ENCODE measurements at places on chromosomes 1 and 21.

GRCh38 chr1:109913360-109913879, 2.8 kb downstream of the CSF1 start:
- DNase-seq, result no peak

GRCh38 chr1:234069760-234070159, 165.3 kb downstream of the SLC35F3 start:
- DNase-seq, result no peak

GRCh38 chr1:71093938-71094337, 13.1 kb upstream of the ZRANB2 start:
- peak; percentile 14 for DNase-seq

GRCh38 chr1:26419494-26419893, 8.9 kb downstream of the LIN28A start:
- DNase-seq, result no peak

DNA sequence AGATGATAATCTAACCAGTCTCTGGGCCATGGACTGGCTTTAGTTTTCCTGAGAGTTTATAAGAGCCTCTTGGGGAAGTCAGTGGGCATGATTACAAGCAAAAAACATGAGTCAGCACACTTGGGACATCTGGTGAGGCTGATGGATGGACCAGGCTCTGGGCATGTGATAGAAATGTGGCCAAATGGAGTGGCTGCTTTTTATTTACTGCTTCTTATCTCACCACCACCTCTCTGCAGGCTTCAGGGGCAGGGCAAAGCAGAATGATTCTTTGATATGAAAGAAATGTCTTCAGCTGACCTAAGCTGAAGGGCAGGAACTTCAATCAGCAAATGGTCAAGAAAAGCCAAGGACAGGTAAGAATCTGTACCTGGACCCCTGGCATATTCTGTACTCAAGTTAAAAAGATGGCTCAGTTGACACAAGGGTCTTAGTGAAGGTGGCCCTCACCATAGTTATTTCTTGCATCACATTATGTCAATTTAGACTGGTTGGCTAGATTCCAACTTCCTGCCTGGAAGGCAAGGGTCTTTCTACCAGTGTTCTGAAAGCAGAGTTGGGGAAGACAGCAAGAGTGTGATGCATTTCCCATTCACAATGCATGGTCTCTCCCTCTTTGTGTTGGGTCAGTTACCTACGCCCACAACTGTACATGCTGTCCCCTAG, 162.8 kb downstream of the FASLG start:
- DNase-seq, result no peak

DNA sequence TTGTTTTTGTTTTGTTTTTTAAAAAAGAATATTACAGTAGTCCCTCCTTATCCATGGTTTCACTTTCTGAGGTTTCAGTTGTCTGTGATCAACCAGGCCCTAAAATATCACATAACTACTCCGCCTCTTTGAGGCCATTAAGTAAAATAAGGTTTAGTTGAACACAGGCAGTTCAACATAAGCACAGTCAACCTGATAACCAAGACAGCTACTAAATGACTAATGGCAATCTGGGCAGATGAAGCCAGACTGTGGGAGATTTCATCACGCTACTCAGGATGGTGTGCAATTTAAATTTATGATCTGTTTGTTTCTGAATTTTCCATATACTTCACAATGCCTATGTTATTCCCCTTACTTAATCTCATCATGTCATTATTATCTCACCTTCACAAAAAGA, 30.1 kb downstream of the LDLRAD1 start:
- DNase-seq, result no peak

DNA sequence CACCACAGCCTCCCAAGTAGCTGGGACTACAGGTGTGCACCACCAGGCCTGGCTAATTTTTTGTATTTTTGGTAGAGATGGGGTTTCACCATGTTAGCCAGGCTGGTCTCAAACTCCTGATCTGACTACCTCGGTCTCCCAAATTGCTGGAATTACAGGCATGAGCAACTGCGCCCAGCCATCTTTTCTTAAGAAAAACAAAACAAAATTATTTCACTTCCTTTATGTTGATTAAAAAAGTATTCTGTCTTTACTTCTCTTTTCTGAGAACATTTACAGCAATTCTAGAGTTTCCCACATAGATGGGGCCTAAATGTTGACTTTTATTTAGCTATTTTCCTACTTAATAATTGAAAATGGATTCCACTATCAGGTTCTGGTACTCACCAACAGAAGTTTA, 17.3 kb upstream of the TMEM183A start:
- DNase-seq, result no peak

GRCh38 chr1:22814176-22815042, 103.8 kb downstream of the EPHB2 start:
- no peak for DNase-seq

GRCh38 chr1:165632491-165632890, 1.5 kb downstream of the MGST3 start:
- no peak for DNase-seq

DNA sequence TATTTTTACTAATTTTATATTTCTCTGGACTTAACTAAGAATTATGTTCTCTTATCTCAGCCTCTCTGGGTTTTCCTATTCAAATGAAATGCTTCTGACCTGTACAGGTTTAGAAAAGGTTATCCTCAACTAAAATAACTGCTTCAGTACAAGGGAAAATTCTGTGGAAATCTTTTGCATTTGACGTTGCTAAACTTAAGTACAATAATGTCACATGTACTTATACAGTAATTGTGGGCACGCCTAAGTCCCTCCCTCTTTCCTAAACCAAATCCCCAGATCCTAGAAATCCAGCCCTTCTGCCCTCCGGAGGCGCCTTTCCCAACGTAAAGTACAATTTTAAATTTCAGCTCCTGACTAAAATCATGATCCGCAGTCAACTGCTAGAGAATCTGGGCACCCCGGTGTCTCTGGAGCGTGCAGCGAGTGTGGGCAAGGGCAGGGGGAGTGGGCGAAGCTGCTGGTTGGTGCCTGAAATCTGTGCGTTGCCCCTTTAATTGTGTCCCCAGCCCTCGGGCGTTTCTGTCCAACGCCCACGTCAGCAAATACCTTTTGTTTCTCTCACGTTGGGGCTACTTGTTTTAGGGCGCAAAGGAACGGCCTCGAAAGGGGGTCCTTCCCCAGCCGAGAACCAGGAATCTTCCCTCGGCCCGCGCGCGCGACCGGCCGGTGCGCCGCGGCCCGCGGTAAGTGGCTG, at the start of gene ZBTB8A:
Gene ZBTB8A (plus strand): TSS at position 541 of the 697 bp plus-strand sequence. CDS start 53,505 bp downstream, outside the sequence.
- peak; percentile 74 for DNase-seq

- DNase-seq, result no peak
These were observed 284.5 kb upstream of the PLXNA2 start for GRCh38 chr1:208528578-208529240.

- peak; percentile 24 for DNase-seq
These were observed 797 bp downstream of the WDR47 start for GRCh38 chr1:109040989-109041620.

GRCh38 chr1:204742676-204743251, 57.2 kb upstream of the LRRN2 start:
- no peak for DNase-seq

DNA sequence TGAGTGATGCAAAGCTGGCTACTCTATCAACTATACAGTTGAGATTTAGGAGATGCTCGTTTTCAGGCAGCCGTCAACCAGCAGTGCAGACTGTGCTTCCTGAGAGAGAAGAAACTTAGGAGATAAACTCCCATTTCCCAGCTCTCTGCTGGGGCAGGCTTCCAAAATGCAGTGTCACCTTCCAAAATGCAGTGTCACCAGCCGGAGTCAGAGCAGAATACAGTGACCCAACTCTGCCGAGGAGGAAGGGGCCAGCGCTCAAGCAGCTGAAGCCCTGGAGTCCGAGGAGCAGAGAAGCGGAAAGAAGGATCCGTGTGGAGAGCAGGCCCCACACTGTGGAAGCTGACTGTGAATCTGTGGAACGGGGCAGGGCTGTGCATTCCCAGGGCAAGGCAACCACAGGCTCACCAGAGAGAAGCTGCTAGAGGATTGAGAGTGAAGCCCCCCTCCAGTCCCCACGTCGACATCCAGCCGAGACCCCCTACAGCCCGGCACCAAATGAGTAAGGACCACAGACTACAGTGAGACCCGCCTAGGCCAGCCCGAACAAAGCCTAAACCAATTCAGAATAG, 703 bp upstream of the KRTAP12-1 start:
- no peak for DNase-seq

DNA sequence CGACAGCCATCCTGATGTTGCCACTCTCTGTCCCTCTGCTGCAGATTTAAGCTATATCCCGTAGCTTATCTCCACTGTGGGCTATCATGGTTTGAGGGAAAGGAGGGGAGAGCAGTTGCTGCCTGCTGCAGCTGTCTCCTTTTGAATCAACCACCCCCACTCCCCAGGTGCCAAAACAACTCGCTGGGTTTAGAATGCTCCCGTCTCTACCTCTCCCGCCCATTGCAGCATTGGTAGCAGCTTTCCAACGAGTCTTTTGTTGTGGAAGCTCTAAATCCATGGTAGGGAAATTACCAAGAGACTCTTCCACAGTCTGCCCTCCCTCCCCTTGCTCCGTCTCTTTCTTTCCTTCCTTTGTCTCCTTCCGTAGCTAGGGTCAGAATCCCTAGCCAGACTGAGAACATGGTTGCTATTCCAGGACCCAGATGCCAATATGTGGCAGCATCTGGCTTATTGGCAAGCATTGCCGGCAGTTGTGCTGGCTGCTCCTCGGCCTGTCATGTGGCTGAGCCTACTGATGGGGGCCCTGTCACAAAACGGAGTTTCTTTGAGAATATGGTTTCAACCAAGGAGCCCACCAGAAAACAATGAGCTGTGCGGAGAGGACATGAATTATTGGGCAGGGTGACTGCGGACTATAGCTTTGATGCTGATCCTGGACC, 230.7 kb downstream of the RPS6KC1 start:
- DNase-seq, result no peak

DNA sequence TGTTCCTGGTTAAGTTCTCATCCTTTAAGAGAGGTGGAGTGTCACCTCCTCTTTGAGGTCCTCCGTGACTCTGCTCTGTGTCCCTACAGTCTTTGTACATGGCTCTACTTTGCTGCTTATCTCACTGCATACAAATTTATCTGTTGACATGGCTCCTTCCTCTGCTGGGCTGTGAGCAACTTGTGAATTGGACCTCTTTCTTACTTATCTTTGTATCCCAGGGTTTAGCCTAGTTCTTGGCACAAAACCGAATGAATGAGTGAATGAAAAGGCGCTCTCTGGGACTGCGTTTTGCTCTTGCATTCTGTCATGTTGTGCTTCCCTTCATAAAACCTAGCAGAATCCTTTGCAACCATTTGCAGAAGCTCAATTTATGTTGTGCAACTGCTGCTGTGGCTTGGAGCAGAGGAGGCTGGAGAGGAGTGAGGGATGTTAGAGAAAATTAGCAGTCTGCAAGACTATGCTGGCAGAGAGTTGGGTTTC, 12.4 kb downstream of the SLC26A9 start:
- DNase-seq, result no peak

DNA sequence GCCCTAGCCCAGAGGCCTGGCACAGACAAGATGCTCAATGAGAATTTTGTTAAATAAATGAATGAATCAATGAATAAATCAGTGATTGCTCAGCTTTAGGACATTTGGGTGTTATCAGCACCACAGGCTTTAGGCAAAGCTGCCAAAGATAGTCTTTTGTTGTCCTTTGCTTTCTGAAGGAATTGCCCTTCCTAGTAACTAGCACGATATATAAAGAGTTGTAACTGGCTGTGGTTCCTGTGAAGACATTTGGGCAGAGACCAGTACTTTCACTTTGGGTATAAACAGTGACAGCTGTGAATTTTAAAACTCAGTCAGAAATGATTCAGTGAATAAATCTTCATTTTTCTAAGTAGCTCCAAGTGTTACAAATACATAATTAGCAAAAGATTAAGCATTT, 13.3 kb downstream of the RNU5D-1 start:
- DNase-seq, result no peak

- no peak for DNase-seq
These were observed 58.1 kb upstream of the IGSF5 start for GRCh38 chr21:39686646-39687468.

GRCh38 chr21:29316806-29317205, 18.1 kb downstream of the BACH1 start:
- DNase-seq, result no peak

- DNase-seq, result no peak
These were observed 45.5 kb downstream of the RABGAP1L start for GRCh38 chr1:174204697-174205308.

GRCh38 chr1:245863566-245864184, 643.4 kb downstream of the SMYD3 start:
- DNase-seq, result no peak

DNA sequence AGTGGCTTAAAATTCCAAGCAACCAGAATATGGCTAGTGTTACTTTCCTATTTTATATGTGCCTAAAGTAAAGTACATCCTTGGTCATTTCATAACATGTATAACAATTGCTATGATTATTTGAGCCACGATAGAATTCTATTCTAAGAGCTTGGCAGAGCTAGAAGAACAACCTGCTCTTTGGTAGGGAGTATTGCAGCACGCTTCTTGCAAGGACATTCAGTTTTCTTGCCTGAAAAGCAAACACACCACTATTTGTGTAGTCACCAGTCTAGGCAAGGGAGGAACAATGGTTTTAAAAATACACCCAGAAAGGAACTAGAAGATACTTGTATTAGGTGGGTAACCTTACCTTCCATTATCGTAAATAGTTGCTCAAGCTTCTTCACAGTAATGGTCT, 51.5 kb downstream of the CNST start:
- no peak for DNase-seq
